ENCODE measurements at places on chromosomes 13 and 19.

DNA sequence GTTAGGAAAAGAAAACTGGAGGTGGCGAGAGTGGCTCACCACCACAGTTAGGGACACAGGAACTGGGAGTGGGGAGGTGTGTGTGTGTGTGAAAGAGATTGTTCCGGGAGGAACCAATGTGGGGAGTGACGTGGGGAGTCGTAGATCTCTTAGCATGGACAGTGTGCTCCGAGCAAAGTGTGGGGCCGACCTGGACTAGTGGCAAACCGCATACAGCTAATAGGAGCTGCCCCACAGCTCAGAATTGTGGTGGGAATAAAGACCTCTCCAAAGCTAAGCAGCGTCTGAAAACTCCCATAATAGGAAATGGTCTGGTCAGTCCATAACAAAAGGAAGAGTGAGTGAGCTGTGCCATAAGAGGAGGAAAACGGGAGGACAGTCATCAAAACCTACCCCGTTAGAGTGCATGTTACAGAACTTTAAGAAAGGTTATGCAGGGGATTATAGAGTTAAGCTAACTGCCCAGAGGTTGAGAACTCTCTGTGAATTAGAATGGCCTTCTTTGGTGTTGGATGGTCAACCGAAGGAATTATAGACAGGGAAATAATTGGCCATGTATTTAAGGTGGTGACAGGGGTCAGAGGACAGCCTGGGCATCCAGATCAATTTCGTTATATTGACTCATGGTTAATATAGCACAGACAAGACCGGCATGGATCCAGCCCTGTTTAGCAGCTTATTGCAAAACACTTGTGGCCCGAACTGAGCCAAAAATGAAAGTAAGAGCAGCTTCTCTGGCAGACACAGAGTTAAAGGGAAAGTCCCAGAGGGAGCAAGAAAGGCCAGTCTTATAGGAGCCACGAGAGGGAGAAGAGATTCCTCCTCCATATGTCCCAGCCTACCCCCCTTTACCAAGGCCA, 8.9 kb upstream of the SLC15A1 start:
- DNase-seq: no peak

DNA sequence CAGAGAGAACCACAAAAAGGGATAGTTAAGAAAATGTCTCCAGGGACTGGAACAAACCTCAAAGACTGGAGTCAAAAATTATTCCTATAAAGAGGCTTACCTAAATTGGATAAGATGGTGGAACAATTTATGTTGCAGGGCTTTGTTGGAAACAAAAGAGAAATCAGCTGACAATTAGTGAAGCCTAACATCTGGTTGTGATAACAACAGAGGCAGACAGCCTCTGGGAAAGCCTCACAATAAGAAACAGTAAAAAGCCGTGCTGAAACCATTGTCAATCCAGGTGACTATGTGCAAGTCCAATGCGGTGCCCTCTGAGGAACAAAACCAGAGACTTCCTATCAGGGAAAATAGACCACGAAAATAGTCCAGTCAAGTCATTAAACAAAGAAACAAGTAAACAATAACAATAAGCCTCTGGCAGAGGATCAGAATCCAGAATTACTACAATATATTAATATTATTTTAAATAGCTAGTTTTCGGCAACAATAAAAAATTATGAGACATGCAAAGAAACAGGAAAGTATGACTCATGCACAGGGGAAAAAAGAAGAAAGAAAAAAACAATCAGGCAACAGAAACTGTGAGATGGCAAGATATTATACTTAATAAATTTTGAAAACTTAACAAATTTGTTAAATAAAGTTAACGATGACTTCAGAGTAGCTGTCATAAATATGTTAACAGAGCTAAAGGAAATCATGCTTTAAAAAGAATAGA, 99.7 kb upstream of the RXFP2 start:
- DNase-seq: no peak

DNA sequence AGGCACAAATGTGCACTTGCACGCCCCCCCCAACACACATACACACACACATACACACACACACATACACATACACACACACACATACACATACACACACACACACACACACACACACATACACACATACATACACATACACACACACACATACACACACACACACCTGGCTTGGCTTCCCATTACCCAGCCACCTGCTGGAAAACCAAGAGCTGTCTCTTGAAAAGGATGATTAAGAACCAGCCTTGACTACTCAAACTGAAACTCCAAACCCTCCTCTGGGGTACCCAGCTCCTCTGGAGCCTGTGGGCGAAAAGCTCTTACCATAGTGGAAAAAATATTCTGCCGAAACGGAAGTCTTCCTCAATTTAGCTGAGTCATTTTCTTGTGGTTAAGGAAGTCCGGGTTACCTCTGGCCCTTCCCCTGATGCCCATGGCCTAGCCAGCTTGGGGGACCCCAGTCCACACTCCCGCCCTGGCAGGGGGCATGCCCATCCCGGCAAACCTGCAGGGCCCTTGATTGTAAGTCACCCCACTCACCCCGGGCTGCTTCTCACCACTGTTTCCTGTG, 21.9 kb downstream of the CEBPA start:
- DNase-seq: no peak

DNA sequence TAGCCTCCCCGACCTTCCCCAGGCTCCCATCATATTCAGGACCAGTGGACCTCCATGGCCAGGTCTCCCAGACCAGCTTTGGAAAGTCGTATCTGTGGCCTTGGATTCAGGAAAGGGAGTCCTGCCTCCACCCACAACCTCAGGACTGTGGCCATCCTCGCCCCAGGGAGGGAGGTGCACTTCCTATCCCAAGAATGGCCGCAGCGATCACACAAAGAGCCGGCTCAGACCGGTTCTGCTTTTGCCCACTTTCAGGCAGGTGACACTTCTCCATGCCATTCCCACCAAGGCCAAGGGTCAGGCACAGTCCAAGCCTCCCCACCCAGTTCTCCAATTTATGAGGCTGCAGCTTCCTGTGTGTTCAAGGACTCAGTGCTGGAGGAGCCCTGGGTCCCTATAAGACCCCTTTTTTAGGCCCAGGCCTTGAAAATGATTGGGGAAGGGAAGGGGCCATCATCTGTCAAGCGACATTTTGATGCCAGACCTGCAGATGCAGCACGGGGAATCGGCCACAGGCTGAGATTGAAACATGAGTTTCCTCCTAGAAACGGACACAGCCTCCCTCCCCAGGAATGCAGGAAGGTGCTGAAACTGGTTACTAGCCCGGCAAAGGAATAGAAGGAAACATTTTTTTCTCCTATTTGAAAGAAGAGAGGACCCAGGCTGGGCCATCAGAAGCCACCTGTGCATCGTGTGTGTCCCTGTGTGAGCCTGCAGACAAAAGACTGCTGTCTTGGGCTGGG, 65.6 kb upstream of the USE1 start:
- DNase-seq: no peak

DNA sequence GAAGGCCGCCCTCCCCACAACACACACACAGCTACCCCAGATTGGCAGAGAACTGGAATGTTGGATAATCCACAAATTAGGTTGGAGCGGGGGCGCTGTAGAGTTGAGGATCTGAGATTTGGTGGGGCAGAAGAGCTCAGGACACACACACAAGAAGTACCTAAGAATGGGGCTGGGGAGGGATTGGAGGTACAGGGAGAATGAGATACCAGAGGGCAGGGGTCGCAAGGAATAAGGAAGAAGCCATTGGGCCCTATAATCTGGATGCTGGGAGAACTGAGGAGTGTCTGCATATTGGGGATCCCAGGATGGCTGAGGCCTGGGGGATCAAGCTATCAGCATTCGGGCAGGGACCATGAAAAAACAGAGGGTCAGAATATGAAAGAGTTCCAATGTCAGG, 11.5 kb downstream of the SYT3 start:
- DNase-seq: no peak

GRCh38 chr19:58212336-58213074, 16.2 kb upstream of the ZNF544 start:
- no peak for DNase-seq

DNA sequence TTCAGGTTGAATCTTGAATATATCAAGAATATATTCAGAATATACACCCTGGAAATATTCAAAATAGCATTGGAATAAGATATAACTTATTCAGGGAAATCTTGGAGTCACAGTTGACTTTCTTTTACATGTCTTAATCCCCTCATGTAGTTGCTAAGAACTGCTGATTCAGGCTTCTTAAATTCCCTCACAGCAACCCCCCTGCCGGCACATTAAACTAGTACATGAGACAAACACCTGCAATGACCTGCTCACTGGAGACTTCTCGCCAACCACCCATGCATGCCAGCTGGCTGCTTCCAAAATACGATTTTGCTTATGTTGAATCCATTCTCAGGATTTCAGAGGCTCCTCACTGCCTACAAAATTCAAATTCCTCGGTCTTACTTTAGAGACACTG, 997.1 kb downstream of the EFNB2 start:
- no peak for DNase-seq

- no peak for DNase-seq
Measured at GRCh38 chr13:36370108-36370429, 23.9 kb upstream of the SPART start.

DNA sequence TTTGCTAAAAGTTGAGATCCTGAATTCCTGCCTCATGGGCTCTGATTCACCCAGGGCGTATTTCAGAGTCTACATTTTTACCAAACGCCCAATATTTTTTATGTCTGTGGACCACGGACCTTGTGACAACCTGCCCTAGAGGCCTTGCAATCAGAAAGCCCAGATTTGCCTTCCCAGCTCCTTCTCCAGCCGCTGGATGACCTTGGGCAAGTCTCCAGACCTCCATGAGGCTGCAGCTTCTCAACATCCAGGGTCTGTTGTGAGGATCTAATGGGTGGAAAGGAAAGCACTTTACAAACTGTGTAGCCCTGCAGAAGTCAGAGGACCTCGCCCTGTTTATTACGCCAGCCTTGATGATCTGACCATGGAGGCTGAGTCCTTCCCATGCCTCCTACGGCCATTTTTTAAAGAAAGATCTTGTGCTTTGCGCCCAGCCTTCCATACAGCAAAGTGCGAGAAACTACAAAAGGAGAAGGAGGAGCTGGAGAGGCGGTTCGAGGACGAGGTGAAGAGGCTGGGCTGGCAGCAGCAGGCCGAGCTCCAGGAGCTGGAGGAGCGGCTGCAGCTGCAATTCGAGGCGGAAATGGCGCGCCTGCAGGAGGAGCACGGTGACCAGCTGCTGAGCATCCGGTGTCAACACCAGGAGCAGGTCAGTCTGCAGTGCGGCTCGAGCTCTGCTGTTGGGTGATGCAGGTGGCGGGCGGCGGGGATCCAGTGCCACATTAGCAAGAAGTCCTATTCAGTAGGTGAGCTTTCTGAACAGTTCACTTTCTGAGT, 115.6 kb downstream of the SLC7A1 start:
- DNase-seq: no peak

Measured in T-cell (primary cell).